Left renal pelvis (tissue), 4 donors: ENCODE measurements at places on chromosomes 2 and 18.

DNA sequence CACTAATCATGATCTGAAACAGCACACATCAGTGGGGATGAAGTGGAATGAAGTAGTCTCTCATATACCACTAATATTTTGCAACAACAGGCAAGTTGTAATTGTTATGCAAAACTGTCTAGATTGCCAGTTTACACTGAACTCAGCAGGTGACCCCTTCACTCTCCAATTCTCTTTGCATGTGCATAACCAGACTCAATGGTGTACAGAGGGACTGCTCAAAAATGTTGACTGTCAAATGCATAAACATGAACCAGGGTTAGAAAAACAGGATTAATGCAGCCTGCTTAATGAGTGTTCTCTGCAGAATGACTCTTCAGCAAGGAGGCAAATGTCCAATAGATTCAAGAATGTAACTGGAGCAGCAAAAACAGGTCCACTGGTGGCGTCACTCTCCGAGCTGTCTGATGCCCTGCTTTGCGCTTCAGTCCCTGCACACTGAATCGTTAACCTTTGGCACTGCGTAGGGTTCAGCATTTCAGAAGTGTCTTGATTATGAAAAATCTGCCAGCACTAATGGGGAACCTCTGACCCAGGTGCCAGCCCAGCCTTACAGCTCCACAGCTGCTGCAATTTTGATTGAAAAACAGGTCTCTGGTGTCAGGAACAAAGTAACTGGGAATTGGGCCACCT, 209.3 kb downstream of the TDRD15 start:
- DNase-seq = no peak

DNA sequence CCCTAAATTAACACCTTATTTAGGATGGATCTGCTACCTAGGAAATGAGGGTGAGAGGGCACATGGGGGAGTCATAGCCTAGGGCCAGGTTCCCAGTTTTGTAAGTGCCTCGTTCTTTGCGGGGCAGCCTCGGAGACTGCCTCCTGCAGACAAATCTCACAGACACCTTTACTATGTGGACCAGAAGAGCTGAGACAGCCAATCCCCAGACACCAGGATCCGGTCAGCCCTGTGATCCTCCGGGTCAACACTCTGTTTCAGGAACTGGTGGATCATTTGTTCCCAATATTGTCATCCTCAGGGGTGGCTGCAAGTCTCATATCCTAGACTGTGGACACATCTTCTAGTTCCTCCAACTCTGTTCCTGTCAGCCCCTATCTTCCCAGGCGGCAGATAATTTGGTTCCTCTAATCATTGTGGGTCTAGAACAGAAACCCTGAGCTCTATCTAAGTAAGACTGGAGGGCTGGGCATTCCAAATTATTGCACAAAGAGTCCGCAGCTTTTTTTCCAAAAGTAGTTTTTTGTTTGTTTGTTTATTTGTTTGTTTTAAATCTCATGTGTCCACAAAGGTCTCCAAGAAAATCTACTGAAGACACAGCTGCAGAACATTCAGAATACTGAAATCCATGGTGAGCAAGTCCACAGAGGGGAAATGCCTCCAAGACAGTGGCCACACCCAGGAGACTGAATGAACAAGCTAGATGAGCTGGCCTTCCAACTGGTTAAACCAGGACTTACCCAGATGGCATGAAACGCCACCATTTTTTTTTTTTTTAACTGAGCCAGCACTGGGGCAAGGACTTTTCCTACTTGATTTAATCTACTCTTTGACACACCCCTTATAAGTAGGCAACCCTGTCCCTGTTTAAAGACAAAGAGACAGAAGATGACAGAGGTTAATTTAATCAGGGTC, 6.2 kb upstream of the GDF7 start:
- no peak for DNase-seq

- DNase-seq = no peak
Measured at GRCh38 chr2:1305342-1306013, 107.8 kb upstream of the TPO start.

GRCh38 chr2:13768274-13768673, 864.2 kb upstream of the LRATD1 start:
- DNase-seq = no peak

GRCh38 chr18:14075196-14075595, 57.0 kb downstream of the ZNF519 start:
- no peak for DNase-seq

GRCh38 chr2:47905386-47906156, 727 bp downstream of the FBXO11 start:
- peak; percentile 45 for DNase-seq

- no peak for DNase-seq
Measured at GRCh38 chr2:168147830-168148794, 99.3 kb downstream of the STK39 start.

DNA sequence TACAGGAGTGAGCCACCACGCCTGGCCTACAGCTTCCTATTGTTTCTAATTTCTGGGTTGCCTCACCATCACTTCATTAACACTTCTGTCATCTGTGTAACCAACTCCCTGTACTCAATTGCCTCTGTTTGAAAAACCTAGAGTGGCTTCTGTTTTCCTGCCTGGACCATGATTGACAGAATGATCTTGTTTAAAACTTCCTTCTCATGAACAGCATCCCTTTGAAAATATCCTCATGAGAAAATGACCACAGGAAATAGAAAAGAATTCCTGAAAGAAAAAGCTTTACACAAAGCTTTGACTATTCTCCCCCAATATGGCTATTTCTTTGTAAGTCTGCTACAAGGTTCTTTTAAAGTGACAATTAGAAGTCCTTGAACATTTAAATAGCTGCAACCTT, 672.3 kb downstream of the ARHGAP15 start:
- DNase-seq = no peak

- DNase-seq = no peak
Measured at GRCh38 chr2:221423210-221423804, 148.8 kb downstream of the EPHA4 start.

- no peak for DNase-seq
Measured at GRCh38 chr2:57981083-57981768, 65.4 kb upstream of the VRK2 start.

DNA sequence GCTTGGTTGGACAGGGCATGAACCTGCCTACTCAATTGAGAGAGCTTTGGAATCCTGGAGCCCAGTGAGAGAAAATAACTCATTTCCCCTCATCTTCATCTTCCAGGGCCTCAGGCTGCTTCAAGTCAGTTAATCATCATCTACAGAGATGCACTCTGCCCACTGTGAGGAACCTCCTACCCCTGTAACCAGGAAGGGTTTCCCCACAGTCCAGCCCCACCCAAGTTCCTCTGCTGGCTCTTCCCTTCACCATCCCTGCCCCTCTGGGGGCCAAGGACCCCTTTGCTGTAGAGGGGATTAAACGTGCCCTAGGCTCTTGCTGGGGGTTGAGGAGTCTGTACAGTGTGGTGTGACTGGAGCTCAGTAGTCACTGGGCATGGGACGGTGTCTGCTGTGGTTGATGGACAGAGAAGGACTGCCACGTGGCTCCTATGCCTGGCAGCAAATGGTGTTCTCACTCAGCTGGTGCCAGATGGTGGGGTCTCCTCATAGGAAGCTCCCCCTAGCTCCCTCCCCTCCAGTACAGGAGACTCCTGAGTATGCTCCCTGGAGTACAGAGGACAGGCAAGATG, 29.5 kb upstream of the LGALSL start:
- DNase-seq = no peak

DNA sequence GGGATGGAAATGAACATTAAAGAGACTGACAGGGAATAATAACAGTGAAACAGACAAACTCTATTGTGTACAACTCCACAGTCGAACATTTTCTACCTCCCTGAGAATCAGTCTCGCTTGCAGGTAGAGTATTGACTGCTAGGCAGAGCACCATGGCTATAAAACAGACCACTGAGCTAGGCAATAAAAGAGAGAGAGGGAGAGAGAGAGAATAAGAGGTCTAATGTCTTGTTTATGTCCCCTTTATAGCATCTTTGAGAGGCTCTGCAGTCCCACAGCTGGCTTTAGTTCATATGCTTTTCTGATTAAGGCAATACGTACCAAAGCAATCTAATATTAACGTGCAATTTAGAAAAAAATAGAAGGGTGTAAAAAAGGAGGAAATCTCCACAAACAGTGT, 652.6 kb downstream of the NRXN1 start:
- no peak for DNase-seq

GRCh38 chr2:53498210-53498609, 269.4 kb upstream of the CHAC2 start:
- no peak for DNase-seq
